ENCODE measurements at places on chromosomes 4 and X. TPM values are rescaled to one million over a fixed set of nuclear protein-coding genes. Genes with fewer than 3 reads are reported as not detected.

Gene TEX13A
- not detected for total RNA-seq

Gene MAGEA8
- total RNA-seq: not detected

Gene MAPK10
- under 0.01 TPM for total RNA-seq

Gene TEC
- total RNA-seq: 0.30 TPM

Gene TMPRSS11D
- total RNA-seq: not detected

Gene PTCHD1
- total RNA-seq: not detected

Gene GNRHR
- total RNA-seq: not detected

Gene ARHGAP6
- total RNA-seq: 0.30 TPM

Gene RASL11B
- total RNA-seq: not detected
